T1000 (cell line): ENCODE measurements at places on chromosomes 11 and 22.

GRCh38 chr22:31579835-31580242 lies 82.2 kb downstream of the PISD start:
- DNase-seq: no peak

DNA sequence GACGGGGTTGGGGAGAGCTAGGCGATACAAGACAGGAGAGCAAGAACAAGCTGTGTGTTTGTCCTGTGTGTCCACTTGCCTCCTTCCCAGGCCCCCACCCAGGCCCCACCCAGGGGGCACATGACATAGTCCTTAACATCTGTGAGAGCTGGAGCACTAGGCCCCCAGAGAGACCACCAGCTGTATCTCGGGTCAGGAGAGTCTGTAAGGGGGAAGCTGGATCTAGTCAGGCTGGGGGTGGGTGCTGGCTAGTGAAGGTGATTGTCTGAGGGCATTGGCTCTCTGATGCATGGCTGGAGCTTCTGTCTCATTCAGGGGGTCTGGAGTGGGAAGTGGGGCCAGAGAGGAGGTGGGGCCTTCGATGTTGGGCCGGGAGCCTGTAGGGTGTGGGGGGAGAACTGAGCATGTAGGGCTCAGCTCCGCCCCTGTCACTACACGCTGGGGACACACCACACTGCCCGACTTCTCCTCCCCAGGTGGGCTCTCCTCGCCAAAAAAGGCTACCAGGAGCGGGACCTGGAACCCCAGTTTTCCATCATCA lies 571 bp downstream of the P2RX6 start:
- no peak for DNase-seq

DNA sequence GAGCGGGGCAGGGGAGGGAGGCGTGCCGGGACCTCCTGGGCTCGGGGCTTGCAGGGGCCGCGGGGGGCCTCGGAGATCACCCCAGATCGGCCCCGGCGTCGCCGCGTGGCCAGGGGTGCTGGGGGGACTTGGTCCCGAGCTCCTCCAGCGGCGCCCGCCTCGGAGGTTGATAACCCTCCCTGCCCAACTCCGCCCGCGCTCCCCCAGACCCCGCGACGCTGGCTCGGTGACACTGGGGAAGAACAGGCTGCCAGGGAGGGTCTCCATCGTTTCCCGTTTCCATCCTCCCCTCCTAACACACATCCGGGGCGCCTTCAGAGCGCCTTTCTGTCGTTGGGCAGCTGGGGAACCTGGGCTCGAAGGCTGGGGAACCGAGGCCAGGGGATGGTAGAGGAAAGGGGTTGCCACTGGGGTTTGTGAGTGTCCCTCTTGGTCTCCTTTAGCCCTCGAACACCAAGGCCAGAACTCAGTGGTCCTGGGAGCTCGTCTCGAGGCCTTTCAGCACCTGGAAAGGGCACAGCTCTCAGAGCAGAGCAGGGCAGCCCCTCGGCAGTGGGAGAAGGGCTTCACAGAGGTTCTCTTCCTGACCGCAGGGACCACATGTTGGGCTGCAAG lies 431 bp downstream of the SLC37A2 start:
- no peak for DNase-seq

GRCh38 chr22:30792456-30792855 lies 97.8 kb downstream of the OSBP2 start:
- DNase-seq: no peak

- no peak for DNase-seq
These were observed 19.9 kb downstream of the POU2AF2 start for GRCh38 chr11:111265421-111265820.

- no peak for DNase-seq
These were observed 451.0 kb upstream of the DDI1 start for GRCh38 chr11:103585401-103585800.

GRCh38 chr11:4865855-4866254 lies 15.8 kb upstream of the OR51T1 start:
- DNase-seq: no peak

- no peak for DNase-seq
These were observed 9.6 kb downstream of the OR52K1 start for GRCh38 chr11:4491878-4492606.

DNA sequence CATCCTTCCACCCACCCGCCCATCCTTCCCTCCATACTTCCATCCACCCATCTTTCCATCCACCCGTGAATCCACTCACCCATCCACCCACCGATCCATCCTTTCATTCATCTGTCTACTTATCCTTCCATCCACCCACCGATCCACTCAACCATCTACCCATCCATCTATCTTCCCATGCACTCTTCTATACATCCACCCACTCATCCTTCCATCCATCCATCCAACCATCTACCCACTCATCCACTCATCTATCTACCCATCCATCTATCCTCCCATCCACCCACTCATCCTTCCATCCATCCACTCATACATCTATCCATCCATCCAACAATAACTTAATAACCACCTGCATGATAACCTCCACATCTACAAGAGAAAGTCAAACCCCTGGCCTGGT lies 47.3 kb downstream of the WNT7B start:
- no peak for DNase-seq

DNA sequence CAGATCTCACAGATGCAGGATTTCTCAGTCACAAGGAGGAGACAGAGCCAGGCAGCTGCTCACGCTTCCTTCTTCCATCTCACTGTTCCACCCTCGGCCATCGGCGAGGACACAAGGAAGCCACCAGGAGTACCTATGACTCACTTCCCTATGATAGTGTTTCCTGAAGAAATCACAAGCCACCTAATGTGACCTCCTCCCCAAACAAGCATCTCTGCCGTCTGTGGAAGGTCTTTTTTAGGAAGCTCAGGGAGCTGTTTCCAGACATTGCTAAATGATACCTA lies 672.7 kb downstream of the TBC1D22A start:
- no peak for DNase-seq

- DNase-seq: no peak
These were observed 469.8 kb upstream of the ANO3 start for GRCh38 chr11:25862159-25862558.

- no peak for DNase-seq
These were observed 25.8 kb downstream of the KCNC1 start for GRCh38 chr11:17760102-17761029.

GRCh38 chr11:119195680-119196079 lies 10.4 kb downstream of the NHERF4 start:
- no peak for DNase-seq

DNA sequence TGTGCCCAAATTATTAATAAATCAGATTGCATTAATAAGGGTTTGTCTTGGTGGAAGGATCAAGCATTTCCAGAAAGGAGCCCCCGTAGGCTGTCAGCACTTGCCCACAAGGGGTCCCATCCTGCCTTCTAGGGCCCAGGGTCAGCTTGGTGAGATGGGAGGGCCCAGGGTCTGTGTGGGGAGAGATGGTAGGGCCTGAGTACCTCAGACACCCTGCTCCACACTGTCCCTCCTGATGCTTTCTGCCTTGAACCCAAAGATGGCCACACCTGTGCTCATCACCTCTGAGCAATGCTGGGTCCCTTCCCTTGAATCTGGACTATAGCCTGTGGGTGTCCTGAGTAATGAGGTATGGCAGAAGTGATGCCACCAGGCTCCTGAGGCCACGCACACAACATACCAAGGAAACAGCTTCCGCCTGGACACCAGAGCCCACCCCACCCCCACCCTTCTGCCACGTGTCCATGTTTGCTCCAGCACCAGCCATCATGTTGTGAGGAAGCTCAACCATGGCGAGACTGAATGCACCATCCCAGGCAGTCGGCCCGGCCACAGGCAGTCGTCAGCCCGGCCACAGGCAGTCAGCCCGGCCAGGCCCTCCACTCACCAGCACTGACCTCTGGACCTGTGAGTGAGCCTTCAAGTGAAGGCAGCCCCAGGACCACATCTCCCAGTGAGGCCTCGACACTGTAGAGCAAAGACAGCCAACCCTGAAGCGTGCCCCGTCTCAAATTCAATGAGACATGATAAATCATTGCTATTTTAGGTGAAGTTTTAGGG lies 6.8 kb downstream of the BET1L start:
- DNase-seq: no peak

GRCh38 chr11:92131289-92131865 lies 93.2 kb upstream of the FAT3 start:
- DNase-seq: no peak

DNA sequence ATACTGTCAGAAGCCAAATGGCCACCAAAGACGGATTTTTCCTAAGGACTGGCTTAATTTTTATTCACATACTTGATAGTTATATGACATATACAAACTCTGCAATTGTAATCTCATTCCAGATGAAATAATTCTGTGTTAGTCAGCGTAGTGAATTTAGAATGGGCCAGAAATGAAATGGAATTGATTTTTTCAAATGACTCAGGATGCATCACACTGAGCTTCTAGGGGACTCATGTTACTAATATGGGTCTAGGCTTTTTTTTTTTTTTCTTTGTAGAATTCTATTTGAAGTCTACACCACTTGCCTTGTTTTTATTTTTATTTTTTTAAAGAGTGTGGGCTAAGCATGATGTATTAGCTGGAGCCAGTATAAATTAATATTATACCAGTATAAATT lies 62.7 kb downstream of the SPECC1L start:
- no peak for DNase-seq

GRCh38 chr11:130634961-130635473 lies 186.6 kb downstream of the ADAMTS15 start:
- no peak for DNase-seq

- DNase-seq: no peak
These were observed 39.7 kb downstream of the CD82 start for GRCh38 chr11:44605068-44605708.

DNA sequence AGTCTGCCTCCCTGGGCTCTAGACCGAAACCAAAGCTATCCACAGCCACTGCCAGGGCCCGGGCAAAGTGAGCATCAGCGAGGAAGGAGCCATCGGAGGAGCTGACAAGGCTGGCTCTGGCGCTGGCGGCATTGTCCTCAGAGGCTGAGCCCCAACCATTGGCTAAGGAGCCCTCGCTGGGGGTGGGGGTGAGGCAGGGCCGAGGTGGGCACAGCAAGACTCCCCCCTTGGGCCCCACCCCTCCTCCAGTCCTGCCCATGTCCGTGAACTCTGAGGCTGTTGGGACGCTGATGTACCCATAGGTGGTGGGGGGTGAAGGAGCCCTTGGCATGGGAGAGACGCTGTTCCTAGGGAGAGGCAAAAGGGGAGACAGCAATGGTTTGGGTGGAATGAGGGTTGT lies 11.2 kb downstream of the ROBO4 start:
- DNase-seq: no peak

GRCh38 chr11:83722392-83723119 lies 436.4 kb upstream of the CCDC90B start:
- no peak for DNase-seq

DNA sequence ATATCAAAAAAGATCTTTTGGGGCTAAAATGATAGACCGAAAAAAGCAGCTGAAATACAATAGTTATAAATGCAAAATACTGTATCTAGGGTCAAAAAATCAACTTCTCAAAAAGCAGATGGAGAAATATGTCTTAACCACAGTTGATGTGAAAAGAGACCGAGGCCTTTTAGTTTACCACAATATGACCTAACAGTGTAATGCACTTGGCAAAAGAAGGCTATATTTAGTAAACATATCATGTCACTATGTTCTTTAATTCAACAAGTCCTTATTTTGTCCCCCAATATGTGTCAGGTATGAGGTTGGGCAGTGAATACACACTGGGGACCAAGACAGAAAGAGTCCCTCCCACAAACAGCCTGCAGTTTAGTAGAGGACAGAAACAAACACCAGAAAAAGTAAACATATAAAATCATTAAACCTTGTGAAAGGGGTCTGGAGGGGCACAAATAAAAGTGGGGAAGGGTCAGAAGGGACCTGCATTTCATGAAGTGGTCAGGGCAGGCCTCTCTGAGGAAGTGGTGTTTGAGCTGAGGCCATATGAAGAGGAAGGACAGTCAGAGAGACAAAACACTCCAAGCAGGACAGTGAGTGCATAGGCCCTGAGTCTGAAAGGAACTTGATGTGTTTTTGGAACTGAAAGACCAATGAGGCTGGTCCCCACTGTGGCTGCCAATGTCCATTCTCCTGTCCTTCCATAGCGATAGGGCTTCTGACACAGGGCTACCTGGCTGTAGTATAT lies 53.4 kb downstream of the LIF start:
- DNase-seq: no peak

GRCh38 chr22:48335442-48336139 lies 1492.1 kb downstream of the BRD1 start:
- DNase-seq: no peak

- DNase-seq: no peak
These were observed 12.5 kb downstream of the CDPF1 start for GRCh38 chr22:46237453-46238124.

DNA sequence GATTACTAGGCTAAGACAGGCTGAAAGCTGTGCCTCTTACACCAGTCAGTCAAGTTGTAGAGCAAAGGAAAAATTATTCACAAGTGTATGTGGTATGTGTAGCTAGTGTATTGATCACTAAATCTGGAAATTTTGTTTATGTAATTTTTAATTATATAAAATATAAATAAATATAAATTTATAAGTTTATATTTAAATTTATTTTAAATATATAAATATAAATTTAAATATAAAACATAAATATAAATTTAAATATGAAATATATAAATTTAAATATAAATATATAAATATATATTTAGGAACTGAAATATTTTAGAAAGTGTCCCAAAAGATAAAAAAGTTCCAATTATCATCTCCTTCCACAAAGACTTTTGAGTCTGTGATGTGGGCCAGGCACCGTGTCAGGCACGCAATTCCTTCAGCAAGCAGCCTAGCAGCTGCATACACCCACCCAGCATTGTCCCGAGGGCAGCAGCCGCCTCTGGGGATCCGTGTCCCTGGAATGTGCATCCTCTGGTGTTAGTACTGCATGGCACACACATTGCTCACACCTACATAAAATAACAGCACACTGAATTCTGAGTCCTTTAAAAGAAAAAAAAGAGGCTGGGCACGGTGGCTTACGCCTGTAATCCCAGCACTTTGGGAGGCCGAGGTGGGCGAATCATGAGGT lies 1098.0 kb downstream of the BRD1 start:
- no peak for DNase-seq

DNA sequence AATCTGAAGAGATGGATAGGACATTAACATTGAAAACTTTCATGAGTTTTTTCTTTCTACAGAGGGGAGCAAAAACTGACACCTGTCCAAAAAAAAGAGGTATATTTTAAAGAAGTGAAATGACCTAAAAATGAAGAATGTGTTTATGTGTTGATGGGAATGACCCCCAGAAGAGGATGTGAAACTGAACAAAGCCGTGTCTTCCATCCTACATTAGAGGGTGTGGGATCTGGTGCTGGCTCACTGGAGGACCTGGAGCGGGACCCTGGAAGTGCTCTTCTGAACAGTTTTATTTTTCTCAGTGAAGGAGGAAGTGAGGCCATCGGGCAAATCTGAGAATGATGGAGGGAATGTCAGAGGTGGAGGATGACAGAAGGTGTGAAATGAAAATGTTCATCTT lies 470.1 kb downstream of the NTM start:
- no peak for DNase-seq

- DNase-seq: no peak
These were observed 10.4 kb upstream of the MPEG1 start for GRCh38 chr11:59223177-59223576.

GRCh38 chr11:29008481-29008880 lies 900.3 kb downstream of the METTL15 start:
- DNase-seq: no peak

- peak; percentile 27 for DNase-seq
These were observed 1162.1 kb downstream of the DLG2 start for GRCh38 chr11:84465040-84465439.

GRCh38 chr11:86558841-86559240 lies 113.6 kb downstream of the ME3 start:
- DNase-seq: no peak
